ENCODE measurements at places on chromosomes 7 and 10.

- peak; percentile 52 for DNase-seq
Measured at GRCh38 chr7:85070967-85071628, 115.8 kb downstream of the SEMA3D start.

- no peak for DNase-seq
Measured at GRCh38 chr7:561631-562373, 42.2 kb upstream of the PDGFA start.

DNA sequence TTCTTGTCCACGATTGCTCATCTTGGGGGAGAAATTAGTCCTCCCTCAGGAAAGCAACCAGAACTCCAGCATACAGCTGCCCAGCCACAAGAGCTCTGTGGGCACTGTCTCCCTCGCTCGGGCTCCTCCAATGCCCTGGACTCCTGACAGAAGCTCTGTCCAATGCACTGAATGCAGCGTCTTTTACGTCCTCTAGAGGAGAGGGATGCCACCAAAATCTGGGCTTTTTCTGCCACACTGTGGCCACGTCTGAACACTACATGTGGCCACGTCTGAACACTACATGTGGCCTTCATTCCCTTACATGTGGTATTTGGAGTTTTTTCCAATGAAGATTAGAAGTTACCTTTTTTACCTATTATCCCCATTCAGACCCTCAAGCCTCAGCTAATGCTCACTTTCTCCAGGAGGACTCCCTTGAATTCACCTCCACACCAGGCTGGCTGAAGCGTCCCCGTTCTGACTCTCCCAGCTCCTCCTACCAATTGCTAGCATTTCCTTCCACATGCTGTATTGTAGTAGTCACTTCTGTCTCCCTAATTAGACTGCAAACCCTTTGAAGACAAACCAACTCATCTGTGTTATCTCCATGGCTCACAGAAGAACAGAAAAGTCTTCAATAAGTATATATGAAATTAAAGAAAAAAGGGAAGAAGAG is 134.3 kb upstream of the PDE1C start:
- peak; percentile 75 for DNase-seq

- peak; percentile 40 for DNase-seq
Measured at GRCh38 chr7:108442039-108442568, 14.1 kb downstream of the NRCAM start.

- DNase-seq, result no peak
Measured at GRCh38 chr10:48467669-48468068, 137.2 kb downstream of the ARHGAP22 start.

GRCh38 chr10:122264436-122264835 is 6.7 kb upstream of the BTBD16 start:
- DNase-seq, result no peak

GRCh38 chr7:152006336-152006735 is 19.1 kb upstream of the GALNT11 start:
- no peak for DNase-seq

GRCh38 chr10:102462512-102463054 is 11.2 kb upstream of the C10orf95 start:
- no peak for DNase-seq

DNA sequence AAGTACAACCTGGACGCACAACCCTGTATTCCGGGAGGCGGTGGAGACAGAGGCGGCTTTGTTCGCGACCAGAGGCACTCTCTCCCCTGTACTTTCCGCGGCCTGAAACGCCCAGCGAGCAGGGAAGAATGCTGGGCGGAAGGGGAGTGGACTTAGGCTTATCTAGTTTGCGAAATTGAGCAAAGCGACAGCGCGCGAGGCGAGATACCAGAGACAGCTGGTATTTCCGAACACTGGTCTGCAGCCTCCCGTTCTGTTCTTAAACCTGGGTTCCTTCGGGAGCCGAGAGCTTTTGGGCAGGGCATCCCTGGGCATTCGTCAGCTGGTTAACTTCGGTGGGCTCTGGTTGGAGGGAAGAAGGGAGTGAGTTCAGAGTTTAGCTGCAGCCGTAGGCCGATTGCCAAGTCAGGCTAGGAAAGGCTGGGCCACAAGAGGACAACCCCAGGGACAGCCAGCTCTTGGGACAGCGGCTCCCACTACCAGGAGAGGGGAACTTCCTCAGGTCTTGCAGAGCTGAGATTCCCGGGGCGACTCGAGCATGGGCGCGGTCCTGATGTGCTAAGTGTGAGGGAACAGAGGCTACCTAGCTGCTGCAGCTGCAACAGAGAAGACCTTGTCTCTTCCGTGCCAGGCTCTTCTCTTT is 3.9 kb downstream of the HMX3 start:
- DNase-seq, result no peak

DNA sequence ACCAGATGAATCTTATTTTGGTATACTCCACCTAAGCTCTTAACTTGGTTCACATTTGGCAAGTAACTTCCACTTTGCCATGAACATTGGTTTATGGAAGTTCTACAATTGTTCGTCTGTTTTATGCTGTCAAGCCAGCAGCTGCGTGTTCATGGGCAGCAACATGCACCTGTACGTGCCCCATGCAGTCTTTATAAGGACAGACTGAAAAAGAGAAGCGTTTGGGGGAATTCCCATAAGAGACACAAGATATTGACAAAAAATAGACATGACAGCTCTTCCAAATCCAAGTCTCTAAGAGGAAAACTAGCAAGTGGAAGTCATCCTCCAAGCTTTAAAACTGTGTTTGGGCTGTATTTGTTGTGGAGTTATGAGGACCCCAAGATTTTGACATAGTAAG is 151.6 kb downstream of the SLC16A9 start:
- no peak for DNase-seq

GRCh38 chr7:158350166-158350900 is 237.3 kb downstream of the PTPRN2 start:
- no peak for DNase-seq

- DNase-seq, result peak; percentile 35
Measured at GRCh38 chr10:76430061-76430645, 998.7 kb downstream of the LRMDA start.

- no peak for DNase-seq
Measured at GRCh38 chr7:99733003-99733402, 2.0 kb downstream of the CYP3A7 start.

DNA sequence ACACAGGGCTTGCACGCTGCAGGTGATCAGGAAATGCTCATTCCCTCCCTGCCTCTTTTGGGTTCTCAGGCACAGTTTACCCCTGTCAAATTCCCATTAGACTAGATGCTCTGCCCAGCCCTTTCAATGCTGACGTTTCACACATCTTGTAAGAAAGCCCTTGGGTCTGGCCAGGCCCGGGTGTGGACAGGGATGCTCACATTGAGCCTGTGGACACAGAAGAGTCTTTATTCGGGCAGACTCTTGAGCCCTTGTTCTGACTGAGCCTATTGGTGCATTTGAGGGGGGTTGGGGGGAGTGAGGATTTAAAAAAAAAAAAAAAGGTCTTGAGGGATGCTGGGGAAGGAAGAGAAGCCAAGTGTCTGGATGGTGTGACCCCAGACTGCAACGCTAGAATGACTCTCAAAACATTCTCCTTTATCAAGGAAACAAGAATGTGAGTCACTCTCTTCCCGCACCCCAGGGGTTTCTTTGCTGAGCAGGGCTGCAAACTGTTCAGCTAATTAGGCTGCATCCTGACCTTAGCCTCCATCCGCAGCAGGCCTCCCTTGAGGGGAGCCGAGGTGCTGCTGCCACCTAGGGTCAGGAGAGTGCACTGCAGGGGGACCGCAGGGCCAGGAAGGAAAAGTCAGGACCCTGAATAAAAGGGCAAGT is 53.6 kb upstream of the TMEM72 start:
- DNase-seq, result peak; percentile 87

GRCh38 chr7:107394276-107394675 is 75.6 kb upstream of the GPR22 start:
- DNase-seq, result no peak

DNA sequence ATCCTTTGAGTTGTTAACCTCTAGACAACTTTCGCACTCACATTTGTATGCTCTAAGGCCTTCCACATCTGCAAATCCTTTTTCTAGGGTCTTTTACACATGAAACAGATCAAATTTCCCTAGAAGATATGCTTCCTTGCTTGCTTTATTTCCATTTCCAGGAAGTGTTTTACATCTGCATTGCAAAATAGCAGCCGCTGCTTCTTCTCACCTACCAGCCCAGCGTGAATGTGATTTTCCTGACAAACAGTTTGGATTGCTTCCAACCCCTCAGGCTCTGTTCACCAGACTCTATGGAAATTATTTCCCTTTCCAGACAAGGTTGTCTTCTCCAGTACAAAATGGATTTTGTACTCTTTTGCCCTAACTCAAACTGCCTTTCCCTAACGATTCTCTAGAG is 50.9 kb upstream of the PAPSS2 start:
- no peak for DNase-seq

- no peak for DNase-seq
Measured at GRCh38 chr10:78551184-78552005, 517.4 kb upstream of the ZMIZ1 start.

DNA sequence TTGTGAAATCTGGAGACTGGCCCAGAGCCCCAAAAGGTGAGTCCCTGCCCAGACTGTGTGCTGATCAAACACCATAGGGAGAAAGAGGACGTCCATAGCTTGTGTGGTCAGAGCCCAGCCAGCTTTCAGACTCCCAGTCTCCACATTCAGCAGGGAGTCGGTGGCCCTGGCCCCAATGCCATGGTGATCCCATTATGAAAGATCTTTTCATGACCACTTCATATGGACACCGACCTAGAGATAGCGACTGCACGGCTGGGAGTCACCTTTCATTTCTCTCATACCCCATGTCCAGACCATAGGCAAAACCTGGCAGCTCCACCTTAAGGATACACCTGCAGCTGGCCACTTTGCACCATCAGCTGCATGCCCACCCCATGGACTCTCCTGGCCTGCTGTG is 126.4 kb downstream of the ARHGAP22 start:
- no peak for DNase-seq

DNA sequence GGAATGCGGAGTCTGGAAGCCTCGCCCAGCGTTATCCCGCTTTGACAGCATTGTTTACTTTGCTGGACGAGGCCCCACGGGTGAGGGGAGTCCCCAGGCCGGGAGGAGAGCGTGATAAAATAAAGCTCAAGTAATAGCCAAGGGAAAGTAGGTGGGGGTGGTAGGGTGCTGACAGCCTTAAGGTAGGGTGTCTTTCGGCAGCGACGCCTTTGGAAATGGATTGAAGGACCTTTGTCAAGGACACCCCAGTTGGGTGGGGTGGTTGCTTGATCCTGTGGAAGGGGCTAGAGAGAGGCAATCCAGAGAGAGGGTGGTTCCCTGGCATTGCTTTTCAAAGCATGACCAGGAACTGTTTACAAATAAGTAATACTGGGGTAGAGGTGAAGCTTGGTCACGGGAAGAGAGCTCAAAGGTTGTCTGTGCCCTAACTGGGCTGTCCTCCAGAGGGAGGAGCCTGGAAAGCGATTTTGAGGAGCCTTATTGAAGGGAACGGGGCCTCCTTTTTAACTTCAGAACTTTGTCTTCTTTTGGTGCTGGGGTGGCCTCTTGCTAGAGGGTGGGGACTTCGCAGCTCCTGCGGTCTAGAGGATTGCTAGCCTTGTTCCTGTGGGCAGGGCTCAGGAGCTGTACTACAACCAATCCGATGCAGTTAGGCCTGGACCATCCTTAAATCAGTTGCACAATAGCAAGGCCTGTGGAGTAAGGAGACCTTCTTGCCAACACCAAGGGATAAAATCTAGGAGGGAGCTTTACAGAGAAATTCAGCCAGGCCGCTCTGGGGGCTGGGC is 1.3 kb downstream of the EIF4EBP2 start:
- peak; percentile 98 for DNase-seq

DNA sequence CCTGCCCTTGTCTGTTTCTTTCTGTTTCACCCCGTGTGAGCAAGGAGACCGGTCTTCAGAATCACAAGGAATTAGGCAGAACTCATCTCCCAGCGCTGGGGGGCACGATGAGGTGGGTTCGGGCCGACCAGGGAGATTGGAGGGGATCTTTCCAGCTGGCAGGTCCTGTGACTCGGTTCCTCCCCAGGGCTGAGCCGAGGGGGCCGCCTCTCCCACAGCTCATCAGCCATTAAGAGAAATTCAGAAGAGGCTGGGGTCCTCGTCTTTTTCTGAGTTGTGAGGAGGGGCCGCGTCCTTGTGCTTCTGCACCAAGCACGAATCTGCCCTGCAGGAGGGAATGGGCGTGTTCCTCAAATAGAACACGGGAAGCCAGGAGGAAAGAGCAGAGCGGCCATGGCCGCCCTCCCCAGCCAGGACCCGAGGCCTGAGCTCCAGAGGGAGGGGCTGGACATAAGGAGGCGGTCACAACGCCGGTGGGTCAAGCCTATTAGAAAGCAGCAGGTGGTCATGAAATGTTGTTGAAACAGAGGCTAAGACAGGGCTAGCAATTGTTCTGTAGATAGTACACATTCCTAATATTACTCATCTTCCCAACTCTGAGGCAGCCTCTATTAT is 125.3 kb downstream of the ADARB2 start:
- DNase-seq, result no peak

GRCh38 chr10:35027567-35027966 is 62.6 kb downstream of the CUL2 start:
- peak; percentile 41 for DNase-seq

- peak; percentile 68 for DNase-seq
Measured at GRCh38 chr7:77327067-77327931, 88.8 kb downstream of the GSAP start.

DNA sequence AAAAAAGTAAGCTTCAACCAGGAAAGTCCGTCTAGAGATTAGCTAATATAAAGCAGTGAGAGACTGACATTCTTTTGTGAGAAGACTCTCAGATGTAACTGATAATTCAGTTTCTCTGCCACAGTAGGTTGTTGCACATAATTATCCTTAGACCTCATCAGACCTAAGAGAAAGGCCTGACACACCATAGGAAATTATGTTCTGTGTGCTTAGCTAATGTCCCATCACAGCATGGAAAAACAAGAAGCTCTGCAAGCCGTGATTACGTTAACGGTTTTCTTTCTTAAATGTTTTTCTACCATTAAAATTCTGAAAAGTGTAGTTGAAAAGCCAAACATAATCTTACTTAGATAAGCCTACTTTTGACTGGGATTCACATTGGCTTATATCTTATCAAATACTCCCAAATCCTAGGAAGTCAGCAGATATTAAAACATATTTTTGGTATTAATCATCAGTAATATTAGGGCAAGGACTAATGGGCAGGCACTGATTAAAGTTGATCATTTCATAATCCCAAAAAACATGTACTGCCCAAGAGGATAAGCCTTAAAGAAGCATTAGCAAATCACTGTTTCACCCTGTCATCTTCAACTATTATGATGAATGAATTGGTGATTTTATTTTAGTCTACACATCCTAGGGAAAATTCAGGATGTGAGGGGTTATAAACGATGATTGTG is 5.2 kb downstream of the CSTF2T start:
- DNase-seq, result no peak

- DNase-seq, result peak; percentile 98
Measured at GRCh38 chr10:72297281-72297804, 23.6 kb downstream of the DDIT4 start.

DNA sequence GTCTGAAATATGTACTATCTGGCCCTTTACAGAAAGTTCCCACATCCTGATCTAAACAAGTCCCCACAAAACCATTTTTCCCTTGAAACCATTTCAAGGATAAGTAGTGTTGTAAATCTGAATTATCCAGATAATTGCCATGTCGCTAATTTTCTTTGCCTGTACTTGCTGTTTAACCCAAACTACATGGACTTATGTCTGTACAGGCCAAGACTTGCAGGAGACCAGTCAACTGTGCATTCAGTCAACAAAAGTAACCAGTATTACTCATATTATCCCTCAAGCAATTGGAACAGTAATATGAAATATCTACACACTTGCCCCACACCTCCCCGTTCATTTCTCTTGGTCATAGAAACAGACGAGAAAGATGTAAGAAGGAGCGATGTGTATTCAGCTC is 347.8 kb upstream of the NFE2L3 start:
- DNase-seq, result no peak

- DNase-seq, result peak; percentile 71
Measured at GRCh38 chr10:92640107-92640506, 47.2 kb downstream of the KIF11 start.

GRCh38 chr7:33186192-33186591 is 56.8 kb downstream of the BBS9 start:
- peak; percentile 40 for DNase-seq

All from fibroblast of mammary gland (primary cell).